ENCODE measurements at places on chromosomes 1 and 21.

DNA sequence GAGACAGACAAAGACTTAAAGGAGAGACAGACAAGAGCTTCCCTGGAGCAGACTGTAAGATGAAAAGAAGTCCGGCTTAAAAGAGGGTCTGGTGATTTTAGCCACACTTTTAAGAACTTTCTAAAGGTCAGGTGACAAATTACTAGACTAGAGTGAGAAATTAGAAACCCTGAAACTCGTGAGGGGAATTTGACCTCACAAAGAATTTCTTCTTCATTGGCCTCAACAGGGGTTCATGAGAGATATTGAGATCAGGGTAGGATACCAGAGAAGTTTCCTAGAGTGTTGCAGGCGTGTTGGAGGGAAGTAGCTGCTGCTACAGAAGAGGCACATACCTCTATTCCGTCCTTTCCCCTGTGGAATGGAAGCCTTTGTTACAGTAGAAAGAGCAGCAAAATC, 884.4 kb downstream of the KCNT2 start:
- DNase-seq: no peak

GRCh38 chr1:97160818-97161217, 439.2 kb downstream of the PTBP2 start:
- DNase-seq: no peak

DNA sequence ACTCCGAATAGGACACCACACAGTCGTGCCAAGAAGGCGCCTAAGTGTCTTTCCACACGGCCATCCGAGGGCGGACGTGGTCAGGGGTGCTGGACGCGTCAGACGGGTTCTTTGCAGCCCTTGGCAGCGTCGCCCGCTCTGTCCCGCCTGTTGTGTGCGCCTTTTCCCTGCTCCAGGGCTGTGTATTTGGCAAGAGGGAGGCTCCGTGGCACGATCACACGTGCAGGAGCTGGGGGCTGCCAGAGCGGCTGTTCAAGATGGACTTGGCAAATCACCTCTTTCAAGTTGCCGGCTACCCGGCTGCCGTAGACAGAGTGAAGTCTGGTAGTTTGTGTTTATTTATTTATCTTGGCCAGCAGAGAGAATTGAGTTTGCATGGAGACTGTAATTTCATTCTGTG, 31.9 kb downstream of the PRKCZ start:
- no peak for DNase-seq

- no peak for DNase-seq
These were observed 55.0 kb downstream of the SLC35D1 start for GRCh38 chr1:66998972-66999371.

GRCh38 chr1:19122668-19123067, 87.4 kb downstream of the UBR4 start:
- no peak for DNase-seq

Measured in T-cell (primary cell).